ENCODE measurements at places on chromosomes 7 and 10.

- DNase-seq: no peak
Observed at GRCh38 chr10:100485366-100485765, 22.6 kb downstream of the WNT8B start.

- no peak for DNase-seq
Observed at GRCh38 chr7:39527951-39528350, 38.3 kb upstream of the YAE1 start.

GRCh38 chr10:124590216-124591122 lies 128.8 kb downstream of the LHPP start:
- no peak for DNase-seq

GRCh38 chr7:26365077-26365900 lies 73.6 kb downstream of the SNX10 start:
- DNase-seq: peak; percentile 67

- DNase-seq: no peak
Observed at GRCh38 chr10:49396666-49396999, 744 bp upstream of the DRGX start.

DNA sequence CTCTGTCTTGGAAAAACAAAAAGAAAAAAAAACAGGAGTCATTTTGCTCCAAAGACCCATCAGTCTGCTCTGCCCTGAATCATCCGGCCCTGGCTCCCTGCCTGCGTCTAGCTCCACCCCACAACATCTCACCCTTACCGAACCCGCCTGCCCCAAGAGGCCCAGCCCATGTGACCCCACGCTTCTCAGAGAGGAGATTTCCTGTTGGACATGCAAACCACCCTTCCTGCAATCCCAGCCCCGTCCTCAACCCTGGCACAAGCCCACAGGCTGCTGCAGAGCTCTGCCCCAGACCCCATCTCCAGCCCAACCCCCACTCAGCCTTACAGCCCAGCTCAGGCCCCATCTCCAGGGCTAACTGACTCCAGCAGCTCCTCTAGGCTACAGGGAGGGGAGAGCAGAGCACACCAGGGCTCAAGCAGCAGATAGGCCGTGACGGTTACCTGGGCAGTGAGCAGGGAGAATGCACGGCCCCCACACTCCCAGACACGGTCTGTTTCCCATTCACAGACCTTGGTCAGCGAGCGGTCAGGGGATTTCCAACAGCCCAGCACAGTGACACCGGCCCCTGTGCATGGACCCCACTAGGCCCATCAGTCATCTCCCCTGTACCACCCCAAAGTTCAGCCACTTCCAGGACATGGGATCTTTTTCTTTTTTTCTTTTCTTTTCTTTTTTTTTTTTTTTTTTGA lies 69.9 kb upstream of the GTF2I start:
- no peak for DNase-seq

DNA sequence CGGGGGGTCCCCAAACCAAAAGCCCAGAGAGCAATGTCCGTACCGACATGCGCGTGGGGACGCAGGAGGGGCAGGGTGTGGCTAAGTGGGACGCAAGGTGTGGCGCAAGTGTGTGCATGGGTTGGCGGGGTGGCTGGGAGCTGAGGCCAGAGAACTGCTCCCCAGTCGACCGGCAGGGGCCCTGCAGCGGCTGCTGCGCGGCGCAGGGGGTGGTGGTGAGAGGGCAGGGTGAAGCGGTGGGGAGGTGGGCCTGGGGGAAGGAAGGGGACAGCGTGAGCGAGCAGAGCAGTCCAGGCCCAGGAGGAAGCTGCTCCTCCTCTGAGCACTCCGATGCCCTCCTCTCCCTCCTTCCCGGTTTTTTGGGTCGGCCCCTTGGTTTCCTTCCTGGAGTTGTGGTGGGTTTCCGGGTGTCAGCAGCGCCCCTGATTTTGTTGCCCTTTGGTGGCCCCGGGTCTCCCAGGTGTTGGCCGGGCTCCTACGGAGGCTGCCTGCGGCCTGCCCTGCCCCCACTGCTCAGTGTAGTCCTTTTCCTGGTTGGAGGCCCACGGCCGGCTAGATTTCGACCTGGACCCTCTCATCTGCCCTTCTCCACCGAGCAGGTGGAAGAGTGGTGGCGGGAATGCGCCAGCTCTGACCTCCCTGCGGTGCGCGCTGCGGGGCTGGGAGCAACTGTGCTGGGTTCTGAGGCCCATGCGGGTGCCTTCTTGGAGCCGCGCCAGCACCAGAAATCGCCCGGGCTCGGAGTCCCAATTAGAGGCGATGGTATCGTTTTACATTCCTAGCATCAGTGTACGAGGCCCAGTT lies 40.5 kb upstream of the COMTD1 start:
- DNase-seq: no peak

GRCh38 chr7:471866-472639 lies 47.6 kb downstream of the PDGFA start:
- DNase-seq: no peak

DNA sequence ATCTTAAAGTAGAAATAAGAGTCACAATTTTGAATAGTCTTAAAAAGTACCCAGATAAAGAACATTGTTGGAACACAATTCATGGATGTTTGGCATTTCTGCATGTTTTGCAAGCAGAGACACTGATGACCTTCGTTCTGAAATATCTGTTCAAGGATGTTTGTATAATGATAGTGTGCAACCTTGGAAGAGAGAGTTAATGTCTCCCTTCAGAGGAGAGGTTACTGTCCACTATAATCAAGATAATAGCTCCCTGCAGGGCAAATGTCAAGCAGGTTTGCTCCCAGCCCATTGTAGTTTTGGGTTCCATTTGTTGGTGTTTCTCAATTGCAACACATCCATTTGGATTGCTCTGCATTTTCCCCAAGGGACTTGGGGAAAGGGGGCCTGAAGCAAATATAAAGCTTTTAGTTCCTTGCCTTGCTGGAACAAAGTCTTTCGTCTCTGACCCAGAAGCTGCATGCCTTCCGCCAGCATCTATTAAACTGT lies 45.2 kb downstream of the COL1A2 start:
- DNase-seq: no peak

DNA sequence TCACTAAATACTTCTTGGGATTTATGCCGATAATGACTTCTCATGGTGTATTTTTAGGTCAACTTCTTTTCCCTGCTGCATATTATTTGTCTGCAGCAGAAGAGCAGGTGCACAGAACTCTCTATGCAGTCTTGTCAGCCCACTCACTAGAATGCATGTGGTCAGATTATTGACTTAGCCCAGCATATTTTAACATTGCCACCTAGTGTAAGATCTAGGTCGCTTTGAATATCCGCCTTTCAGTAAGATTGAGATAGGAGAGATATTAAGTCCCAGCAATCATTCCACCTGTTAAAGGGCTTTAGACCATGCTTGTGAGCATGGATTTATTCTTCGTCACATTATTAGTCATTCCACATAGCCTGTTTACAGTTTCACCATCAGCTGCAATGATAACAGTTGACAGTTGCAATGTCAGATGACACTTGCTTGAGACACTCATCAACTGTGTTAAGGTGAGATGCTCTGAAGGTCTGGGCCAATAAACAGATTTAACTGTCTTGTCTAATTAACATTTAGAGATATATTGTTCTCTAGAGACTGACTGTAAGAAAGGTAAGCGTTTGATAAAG lies 491.7 kb downstream of the ARL4A start:
- no peak for DNase-seq

DNA sequence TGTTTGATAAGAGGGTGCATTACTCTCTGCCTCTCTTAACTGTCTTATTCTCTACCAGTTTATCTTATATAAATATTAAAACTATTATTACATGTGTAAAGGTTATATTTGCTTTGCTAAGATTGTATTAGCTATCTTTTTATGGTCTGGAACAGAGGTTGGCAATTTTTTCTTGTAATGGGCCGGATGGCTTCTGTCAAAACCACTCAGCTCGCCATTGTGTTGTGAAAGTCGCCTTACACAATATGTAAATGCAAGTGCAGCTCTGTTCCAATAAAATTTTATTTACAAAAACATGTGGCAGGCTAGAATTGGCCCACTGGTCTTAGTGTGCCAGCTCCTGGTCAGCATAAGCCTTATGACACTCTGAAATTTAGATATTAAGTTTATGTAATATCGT lies 185.8 kb downstream of the SDK1 start:
- no peak for DNase-seq

DNA sequence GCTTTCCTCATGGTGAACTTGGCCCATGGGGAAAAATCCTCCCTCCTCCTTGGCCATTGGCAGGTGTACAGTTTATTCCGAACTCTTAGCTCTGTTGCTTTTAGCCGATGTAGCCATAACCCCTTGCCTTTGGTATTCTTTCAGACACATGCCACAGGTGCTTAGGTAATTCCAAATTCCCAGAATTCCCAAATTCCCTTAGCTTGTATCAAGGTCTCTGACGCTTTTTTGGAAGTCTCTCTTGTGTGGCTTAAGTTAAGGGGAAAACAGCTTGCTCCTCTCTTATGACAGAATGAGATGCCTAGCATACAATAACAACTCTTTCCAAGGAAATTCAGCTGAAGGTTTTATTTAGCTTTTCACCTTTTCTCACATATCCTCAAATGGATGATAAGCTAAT lies 68.0 kb downstream of the SUGCT start:
- DNase-seq: no peak

DNA sequence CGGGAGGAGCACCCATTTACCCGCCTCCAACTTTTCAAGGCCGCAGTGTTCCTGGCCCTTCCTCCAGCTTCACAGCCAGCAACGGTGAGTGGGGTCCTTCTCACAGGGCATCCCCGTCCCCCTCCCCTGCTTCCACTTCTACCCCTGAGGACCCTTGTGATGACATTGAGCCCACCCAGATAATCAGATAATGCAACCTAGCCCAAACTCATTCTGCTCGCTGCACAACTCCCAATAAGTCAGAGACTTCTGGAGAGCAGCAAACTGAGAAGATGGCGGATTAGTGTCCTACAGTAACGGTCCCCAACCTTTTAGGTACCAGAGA lies 74.5 kb downstream of the OAT start:
- no peak for DNase-seq

DNA sequence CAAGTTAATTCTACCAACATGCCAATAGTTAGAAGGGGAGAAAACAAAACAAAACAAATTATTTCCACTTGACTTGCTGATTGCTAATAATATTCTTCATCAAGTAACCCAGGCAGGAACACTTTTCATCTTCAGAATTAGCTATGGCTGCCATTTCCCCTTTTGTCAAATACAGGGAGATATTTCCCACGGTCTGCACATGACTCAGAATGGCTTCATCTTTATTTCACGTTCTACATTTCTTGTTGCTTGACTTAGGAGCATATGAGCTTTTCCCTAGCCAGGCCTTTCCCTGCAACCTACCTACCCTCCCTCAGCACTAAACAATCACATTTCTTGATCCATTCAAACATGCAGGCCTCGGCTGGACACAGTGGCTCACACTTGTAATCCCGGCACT lies 6.5 kb downstream of the CPVL start:
- DNase-seq: no peak

- DNase-seq: no peak
Observed at GRCh38 chr10:100106865-100107264, 25.2 kb upstream of the CPN1 start.

DNA sequence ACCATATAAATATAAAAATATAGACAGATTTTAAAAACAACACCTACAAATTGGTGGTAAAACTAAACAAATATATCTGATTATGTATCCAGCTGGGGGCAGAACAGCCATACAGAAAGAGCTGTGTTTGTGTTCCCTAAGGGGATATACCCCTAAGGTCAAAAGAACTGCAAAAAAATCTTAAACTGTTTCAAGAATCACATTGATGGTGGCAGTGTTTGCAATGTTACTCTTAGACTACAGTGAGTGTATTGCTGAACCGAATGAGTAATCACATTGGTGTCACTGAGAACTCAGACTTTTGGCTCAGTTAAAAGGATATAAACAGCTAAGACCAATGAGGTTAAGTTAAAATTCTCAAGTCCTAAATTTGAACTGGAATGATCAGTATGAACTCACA lies 27.1 kb upstream of the PTPRN2 start:
- DNase-seq: no peak

DNA sequence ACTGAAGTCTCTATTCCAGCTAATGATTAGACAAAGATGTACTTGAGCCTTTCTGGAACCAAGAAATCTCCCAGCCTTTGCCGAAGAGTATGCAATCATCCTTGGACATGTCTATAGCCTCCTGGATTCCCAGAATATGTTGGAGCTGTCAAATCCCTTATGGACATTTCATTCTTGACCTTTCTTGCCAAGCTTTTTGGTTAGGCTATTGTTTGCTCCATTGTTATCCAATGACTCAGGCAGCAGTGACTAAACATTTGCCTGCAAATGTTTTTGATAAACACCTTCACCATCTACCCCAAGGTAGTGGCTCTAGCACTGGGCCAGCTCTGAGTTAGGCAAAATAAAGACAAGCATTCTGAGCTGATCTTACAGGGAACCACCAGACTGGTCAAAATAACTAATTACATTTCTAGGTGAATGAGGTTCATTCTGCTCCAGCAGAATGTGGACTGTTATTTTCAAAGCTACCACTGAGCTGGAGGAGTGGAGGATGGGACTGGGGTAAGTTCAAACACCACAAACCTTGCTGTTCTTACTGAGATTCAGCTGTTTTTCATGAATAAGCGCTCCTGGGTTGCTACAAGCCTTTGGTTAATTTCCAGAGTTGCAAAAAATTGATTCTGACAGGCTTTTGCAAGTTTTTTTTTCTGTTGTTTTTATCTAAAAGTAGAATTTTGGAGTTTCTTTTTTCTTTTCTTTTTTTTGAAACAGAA lies 81.0 kb downstream of the TMEM270 start:
- no peak for DNase-seq

GRCh38 chr7:111668711-111669110 lies 106.4 kb upstream of the IMMP2L start:
- no peak for DNase-seq

- no peak for DNase-seq
Observed at GRCh38 chr7:30302656-30303311, 18.4 kb downstream of the ZNRF2 start.

GRCh38 chr7:140060788-140061606 lies 1.8 kb downstream of the PARP12 start:
- no peak for DNase-seq

DNA sequence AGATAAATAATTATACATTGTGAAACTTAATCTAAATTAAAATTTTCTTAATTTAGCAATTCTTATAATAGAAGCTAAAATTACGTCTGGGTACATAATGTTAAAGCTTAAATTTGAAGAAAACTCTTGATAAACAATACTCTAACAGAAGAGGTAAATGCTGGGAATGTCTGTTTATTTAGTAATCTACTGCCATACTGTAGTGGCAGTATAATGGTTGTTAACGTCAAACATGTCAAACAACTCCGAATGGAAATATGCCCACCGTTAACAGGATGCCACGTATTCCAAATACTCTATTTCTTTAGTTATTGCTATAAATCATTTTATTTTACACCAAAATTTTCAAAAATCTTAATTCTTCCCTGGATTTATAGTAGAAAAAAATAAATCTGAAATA lies 40.0 kb upstream of the PTPN12 start:
- no peak for DNase-seq

DNA sequence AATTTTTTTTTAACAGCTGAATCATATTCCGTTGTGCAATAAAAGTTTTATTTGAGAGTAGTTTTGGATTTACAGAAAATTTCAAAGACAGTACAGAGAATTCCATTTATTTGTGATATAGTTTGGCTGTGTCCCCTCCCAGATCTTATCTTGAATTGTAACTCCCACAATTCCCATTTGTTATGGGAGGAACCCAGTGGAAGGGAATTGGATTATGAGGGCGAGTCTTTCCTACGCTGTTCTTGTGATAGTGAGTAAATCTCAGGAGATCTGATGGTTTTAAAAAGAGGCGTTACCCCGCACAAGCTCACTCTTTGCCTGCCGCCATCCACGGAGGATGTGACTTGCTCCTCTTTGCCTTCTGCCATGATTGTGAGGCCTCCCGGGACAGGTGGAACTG lies 228.0 kb upstream of the MAGI2 start:
- no peak for DNase-seq

All from NCI-H1417 treated with DMSO at 0.1 percent for 48 hours (cell line).